ENCODE measurements at places on chromosomes 2 and 18.

DNA sequence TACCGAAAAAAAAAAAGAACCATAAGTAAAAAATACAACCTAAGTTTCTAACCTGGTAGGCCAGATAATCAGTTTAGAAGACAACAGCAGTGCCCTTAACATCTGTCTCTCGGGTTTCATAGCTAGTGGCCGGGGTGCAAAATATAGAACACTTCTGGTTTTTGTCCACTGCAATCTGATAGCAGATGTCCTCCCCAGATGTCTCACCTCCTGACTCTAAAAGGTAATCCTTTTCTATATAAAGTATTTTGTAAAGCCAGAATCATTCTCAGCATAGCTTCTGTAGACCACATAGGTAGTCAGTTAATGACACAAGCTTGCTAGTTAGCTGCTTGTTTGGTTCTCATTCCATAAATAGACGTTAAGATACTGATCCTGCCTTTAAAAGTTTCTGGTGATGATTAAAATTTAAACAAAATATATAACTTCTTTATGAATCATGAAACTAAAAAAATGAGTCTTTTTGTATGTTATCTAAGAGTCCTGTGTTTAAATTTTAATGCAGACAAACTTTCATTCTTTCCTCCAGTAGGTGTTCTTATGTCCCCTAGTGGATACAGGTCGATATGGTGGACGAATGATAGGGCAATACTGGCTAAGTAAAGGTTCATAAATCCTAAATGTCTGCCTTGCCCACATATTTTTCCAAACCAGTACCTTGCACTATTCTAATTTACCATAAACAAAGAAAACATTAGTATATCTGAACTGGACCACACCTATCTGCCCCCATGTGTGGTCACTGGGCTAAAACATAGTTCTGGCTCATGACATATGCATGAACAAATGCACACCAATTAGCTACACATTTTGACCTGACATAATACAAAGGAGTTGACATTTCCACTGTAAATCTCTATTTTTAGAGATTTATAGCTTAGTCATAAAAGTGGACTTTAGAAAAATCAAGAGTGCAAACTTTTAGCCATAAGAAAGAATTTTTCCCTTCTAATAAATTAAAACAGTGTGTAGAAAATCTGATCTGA is 171.0 kb downstream of the SRBD1 start:
- DNase-seq = no peak

- DNase-seq = no peak
Observed at GRCh38 chr2:169868951-169869350, 41.7 kb downstream of the UBR3 start.

GRCh38 chr18:3658529-3658928 is 208.6 kb downstream of the TGIF1 start:
- DNase-seq = no peak

DNA sequence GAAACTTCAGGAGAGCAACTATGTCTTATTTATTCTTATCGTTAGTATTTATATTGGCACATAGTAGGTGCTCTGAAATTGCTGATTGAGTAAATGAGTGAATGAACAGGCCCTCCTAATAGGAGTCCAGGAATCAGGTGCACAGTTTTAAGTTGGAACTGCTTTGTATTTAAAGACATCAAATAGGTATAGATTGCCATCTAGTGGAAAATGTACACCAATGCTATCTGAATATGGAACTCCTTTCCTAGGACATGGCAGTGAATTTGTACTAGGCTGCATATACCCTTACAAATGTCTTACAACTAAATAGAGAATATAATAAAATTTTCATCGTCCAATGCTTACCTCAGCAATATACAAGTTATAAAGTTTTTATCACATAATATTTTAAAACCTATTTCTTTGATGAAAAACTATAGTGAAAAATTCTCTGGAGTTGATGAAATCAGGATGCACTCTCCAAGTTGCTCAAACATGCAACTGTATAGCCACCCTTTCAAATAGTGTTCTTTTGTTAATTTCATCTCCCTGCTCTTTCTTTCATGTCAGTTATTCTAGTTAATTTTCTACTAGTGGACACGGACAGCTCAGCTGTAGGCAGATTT is 318.9 kb upstream of the SYT4 start:
- DNase-seq = peak; percentile 2

- DNase-seq = peak; percentile 8
Observed at GRCh38 chr18:56748698-56749268, 97.6 kb downstream of the WDR7 start.

DNA sequence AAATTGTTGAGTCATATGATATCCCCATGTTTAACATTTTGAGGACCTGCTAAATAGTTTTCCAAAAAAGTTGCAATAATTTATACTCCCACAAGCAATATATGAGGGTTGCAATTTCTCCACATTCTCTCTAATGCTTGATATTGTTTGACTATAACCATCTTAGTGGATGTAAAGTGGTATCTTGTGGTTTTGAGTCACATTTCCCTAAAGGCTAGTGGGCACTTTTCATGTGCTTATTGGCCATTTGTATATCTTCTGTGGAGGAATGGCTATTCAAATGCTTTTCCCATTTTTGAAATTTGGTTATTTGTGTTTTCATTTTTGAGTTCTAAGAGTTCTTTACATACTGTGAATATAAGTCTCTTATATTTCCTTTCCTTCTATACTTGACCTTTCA is 82.7 kb downstream of the SCG2 start:
- DNase-seq = no peak

- no peak for DNase-seq
Observed at GRCh38 chr2:191922736-191923651, 76.1 kb upstream of the CAVIN2 start.

DNA sequence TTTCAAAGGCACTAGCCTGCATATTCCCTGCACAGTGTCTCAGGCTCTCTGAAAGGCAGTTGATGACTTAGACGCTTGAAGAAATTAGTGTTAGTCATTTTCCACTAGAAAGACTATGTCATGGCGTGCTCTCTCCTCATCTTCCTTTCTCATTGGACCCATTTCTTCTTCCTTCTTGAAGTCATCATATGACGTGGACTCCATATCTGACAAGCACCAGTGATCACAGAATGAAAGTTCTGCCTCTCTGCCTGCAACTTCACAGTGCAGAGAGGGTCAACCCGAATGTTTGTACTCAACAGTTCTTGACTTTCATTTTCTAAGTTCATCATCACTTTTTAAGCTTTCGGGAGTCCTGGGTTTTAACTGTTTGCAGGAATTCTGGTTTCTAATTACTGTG is 63.7 kb upstream of the CYRIA start:
- DNase-seq = no peak

DNA sequence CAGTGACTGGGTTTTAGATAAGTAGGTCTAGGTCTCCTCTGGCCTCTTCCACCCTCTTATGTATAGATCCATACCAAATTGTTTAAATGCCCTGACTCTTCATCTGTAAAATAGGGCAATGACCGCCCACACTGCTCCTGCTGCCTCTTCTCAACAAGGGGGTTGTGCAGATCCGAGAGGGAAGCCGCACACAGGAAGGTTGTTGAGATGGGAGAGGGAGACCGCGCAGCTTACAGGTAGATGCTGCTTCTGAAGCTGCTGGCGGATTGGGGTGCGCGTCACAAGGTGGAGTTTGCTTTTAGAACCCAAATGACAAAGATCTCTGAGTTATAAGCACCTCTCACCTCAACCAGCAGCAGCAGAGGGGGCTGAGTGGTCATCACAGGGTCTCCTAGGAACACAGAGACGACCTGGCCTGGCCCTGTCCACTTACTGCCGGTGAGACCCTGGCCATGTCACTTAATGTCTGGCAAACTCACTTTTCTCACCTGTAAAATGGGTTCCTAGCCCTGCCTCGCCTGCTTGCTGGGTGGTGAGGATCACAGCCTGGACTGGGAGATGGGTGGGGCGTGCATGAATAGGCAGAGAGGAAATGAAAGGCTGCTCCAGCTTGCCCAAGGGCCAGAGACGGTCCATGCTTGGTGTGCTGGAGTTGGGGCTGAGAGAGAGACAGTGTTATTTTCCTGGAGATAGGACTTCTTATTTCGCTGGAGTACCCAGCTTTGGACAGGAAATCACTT is 251.3 kb downstream of the EIPR1 start:
- no peak for DNase-seq

GRCh38 chr18:80247393-80247841 is at the start of gene PARD6G:
PARD6G (minus strand) TSS chr18:80247514; CDS start chr18:80247348, 166 bp downstream.
- peak; percentile 84 for DNase-seq

GRCh38 chr2:8267048-8267447 is 414.8 kb upstream of the ID2 start:
- no peak for DNase-seq

GRCh38 chr2:69250981-69251380 is 136.0 kb downstream of the GFPT1 start:
- DNase-seq = no peak

- peak; percentile 30 for DNase-seq
Observed at GRCh38 chr2:239267288-239267951, 133.4 kb downstream of the HDAC4 start.

DNA sequence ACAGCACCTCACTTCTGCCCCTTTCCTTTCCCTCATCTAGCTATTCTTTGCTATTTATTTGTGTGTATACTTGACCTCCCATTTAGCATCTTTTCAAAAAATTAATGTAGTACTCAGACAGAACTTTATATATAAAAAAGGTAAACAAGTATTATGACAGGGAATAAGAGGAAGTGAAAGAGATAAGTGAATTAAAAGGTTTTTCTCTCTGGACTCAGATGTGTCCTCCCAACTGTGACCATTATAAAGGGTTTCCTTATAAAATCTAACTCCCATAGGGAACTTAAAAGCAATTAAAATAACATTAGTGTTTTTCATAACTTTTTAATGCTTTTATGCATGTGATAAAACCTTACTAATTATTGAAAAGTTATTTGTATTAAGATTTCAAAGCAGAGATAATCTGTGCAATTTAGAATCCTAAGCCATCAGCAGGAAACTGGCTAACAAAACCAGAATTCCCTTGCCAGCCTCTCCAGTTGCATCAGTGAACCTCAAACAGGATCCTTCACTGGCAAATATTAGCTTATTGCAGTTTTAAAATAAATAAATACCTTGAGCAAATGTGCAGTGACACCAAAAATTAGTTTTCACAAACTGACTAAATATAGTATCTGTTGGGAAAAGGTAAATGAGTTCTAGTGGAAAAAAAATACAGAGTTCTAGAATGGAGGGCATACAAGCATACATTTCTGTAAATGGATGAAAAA is 930.7 kb downstream of the BCL11A start:
- DNase-seq = no peak

- DNase-seq = no peak
Observed at GRCh38 chr2:44093970-44094369, 74.7 kb upstream of the PPM1B start.

- no peak for DNase-seq
Observed at GRCh38 chr18:23539911-23540525, 36.7 kb downstream of the RMC1 start.

GRCh38 chr2:121450301-121450700 is 80.4 kb upstream of the RNU4ATAC start:
- DNase-seq = no peak

- peak; percentile 69 for DNase-seq
Observed at GRCh38 chr2:137252934-137253333, 487.6 kb downstream of the THSD7B start.

DNA sequence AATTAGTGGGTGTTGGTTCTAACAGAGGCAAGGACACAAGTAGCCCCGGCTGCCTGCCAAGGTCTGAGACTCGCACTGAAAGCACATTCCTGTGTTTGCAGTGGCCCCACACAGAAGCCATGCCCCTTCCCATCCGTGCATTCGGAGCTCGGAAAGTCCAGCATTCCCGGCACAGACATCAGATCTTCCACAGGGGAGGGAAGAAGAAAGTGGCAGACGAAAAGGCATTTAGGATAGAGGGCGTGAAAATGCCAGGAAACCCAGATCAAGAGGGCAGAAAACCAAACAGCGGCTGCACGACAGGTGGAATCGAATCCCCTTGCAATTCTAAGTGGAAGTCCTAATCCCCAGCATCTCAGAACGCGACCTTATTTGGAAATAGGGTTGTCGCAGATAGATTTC is 105.5 kb upstream of the ASB18 start:
- DNase-seq = no peak

- no peak for DNase-seq
Observed at GRCh38 chr2:189406586-189407233, 34.6 kb upstream of the WDR75 start.

GRCh38 chr2:101717071-101717845 is 19.8 kb downstream of the MAP4K4 start:
- no peak for DNase-seq

GRCh38 chr2:29495536-29496060 is 380.4 kb downstream of the CLIP4 start:
- DNase-seq = no peak

GRCh38 chr2:109478906-109479493 is 134.8 kb downstream of the SEPTIN10 start:
- DNase-seq = no peak

- no peak for DNase-seq
Observed at GRCh38 chr18:48575658-48576456, 37.0 kb downstream of the CTIF start.

DNA sequence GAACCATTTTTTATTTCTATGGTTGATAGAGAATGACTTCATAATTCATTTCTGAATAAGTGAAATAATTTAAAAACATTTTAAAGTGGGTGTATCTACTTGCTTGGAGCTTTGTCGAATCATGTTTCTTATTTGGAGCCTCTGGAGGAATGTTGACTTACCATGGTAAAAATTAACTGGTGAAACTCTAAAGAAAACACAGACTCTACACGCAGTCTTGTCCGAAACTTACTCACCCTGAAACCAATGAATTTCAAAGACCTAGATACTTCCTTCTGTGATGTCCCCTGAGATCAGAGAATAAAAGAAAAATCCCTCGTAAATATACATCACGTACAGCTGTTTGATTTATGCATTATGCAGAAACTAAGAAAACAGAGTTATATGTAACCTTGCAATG is 665.2 kb upstream of the NRXN1 start:
- no peak for DNase-seq

- no peak for DNase-seq
Observed at GRCh38 chr2:213253162-213253561, 31.1 kb upstream of the SPAG16 start.

DNA sequence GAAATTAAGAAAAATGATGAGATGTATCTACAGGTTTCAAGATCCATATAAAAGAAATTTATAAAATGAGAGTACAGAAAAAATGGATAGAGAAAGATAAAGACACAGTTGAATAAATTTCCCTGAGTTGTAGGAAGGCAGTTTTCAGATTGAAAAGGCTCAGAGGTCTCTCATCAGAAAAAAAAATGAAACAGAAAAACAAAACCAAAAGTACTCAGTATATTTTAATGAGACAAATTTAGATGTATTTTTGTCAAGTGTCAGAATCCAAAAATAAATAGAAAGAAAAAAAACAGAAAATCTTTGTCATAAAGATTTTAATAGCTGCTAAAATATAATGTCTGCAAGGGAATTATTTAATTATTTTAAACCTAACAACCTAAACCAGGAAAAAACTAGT is 520.5 kb downstream of the KCNJ3 start:
- no peak for DNase-seq

GRCh38 chr18:57527556-57528229 is 58.8 kb downstream of the FECH start:
- no peak for DNase-seq

GRCh38 chr2:74658516-74658915 is 4.5 kb downstream of the SEMA4F start:
- DNase-seq = no peak

DNA sequence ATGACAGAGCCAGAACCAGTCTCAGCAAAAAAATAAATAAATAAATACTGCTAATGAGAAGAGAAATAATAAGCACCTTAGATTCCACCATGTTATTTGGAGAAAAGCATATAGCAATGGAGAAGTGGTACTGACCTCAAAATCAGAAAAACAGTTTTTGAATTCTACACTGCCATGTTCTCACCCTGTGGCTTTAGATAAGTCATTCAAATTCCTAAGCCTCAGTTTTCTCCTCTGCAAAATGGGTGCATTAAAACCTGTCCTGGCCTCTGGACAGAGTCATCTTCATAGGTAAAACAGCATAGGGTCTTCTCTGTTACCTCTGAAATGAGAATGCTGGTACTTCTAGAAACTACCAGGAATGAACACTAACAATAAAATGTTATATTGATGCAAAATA is 62.2 kb upstream of the RMP24 start:
- DNase-seq = no peak

Measured in RWPE1 (cell line).